GM23338 (cell line): ENCODE measurements at places on chromosomes 5 and 9. TPM values are rescaled to one million over a fixed set of nuclear protein-coding genes. Genes with fewer than 3 reads are reported as not detected.

CDH12 gene
- not detected in 2 replicates for total RNA-seq

- H3K36me3 ChIP-seq: no peaks in the 10 kb centered on the region
- no peak overlapping the region for H3K4me3 ChIP-seq
- DNase-seq: no peak
Measured at GRCh38 chr5:131539251-131539650, 95.8 kb downstream of the RAPGEF6 start.

- H3K36me3 ChIP-seq: no peaks in the 10 kb centered on the region
- H3K4me3 ChIP-seq: no peak overlapping the region
- H3K27me3 ChIP-seq: no peaks in the 10 kb centered on the region
- H3K27ac ChIP-seq: no peak overlapping the region
Measured at GRCh38 chr5:54986269-54986654, 869 bp upstream of the ESM1 start.

GRCh38 chr5:155480731-155481131 is 467.2 kb downstream of the KIF4B start:
- H3K4me1 ChIP-seq: no peaks in the 10 kb centered on the region
- H3K27ac ChIP-seq: no peak overlapping the region
- H3K27me3 ChIP-seq: no peaks in the 10 kb centered on the region
- H3K4me3 ChIP-seq: no peak overlapping the region

DNA sequence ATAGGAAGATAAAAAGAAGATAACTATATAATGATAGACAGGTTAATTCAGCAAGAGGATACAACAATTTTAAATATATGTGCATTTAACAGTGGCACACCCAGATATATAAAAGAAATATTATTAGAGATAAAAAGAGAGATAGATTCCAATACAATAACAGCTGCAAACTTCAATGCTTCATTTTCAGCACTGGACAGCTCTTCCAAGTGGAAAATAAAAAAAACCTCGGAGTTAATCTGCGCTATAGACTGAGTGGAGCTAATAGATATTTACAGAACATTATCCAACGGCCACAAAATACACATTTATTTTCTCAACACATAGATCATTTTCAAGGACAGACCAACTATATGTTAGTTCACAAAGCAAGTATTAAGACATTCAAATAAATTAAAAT is 1229.5 kb upstream of the CDH6 start:
- no peaks in the 10 kb centered on the region for H3K27me3 ChIP-seq
- no peaks in the 10 kb centered on the region for H3K4me1 ChIP-seq
- H3K27ac ChIP-seq: no peak overlapping the region
- DNase-seq: peak; percentile 41
- no peaks in the 10 kb centered on the region for H3K36me3 ChIP-seq

DNA sequence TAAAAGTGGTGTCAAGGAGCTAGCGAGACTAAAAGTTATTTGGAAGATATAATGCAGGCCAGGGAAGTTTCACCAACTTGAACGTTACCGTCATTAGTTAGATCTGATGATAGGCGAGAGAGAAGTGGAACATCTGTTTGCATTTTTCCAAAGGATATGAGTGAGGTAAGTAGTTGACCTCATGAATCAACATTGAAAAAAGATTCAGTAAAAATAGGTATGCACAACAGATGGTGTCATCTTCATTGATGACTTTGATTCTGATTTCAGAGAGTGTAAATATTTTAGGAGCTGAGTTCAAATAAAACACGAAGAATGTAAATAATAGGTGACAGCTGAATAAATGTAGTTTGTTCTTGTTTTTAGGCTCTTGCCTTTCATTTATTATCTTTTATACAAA is 998.9 kb upstream of the CDH6 start:
- no peak for DNase-seq
- no peaks in the 10 kb centered on the region for H3K27me3 ChIP-seq
- peaks cover 6% of the 10 kb centered on the region; the same call in 1 of the 2 replicates for H3K4me1 ChIP-seq
- H3K4me3 ChIP-seq: no peak overlapping the region

CDK5RAP2 gene
- 65.7 and 74.1 TPM in 2 replicates for total RNA-seq

SH2D3C gene
- 4.5 and 7.3 TPM in 2 replicates for total RNA-seq

- H3K4me1 ChIP-seq: no peaks in the 10 kb centered on the region
- no peaks in the 10 kb centered on the region for H3K27me3 ChIP-seq
- DNase-seq: no peak
- no peak overlapping the region for H3K27ac ChIP-seq
- no peak overlapping the region for H3K4me3 ChIP-seq
Measured at GRCh38 chr9:130372057-130372456, 72.7 kb upstream of the ASS1 start.

SPATA31C1 gene
- 0.08 TPM in 1 of 2 replicates, not detected in the other for total RNA-seq

FOXD4 gene
- 0.31 TPM in 1 of 2 replicates, not detected in the other for total RNA-seq

GRCh38 chr5:20601678-20602100 is 613.7 kb upstream of the CDH18 start:
- peak; percentile 78 for DNase-seq
- H3K4me3 ChIP-seq: no peak overlapping the region
- H3K27me3 ChIP-seq: no peaks in the 10 kb centered on the region
- no peaks in the 10 kb centered on the region for H3K4me1 ChIP-seq
- no peak overlapping the region for H3K27ac ChIP-seq

PCDHGA1 gene
- 1.7 and 2.2 TPM in 2 replicates for total RNA-seq
